Stimulated activated effector memory CD8-positive, alpha-beta T cell treated with anti-CD3 and anti-CD28 coated beads, Interleukin-12 subunit alpha, Interleukin-12 subunit beta, amount 100 ng/mL, for 72 hours (primary cell): ENCODE measurements at places on chromosomes 16 and 17.

DNA sequence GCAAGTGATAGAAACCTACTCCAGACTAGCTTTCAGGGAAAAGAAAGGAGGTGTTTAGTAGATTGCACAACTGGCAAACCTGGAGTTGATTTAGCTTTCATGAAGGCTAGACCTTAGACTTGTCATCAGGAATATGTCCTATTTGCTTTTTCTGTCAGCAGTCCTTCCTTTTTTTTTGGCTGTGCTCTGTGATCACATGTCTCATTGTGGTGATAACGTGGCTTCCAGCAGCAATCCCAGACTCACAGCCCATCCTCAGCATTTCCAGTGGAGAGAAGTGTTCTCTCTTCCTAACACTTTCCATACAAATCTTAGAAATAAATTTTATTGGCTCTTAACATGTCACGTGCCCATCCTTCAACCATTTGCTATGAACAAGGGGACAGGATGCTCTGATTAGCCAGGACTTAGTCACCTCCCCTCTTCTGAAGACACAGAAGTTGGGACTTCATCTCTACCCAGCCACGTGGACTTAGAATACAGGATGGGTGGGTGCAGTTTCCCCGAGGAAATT is 74.7 kb downstream of the CDH13 start:
- no peak for DNase-seq

DNA sequence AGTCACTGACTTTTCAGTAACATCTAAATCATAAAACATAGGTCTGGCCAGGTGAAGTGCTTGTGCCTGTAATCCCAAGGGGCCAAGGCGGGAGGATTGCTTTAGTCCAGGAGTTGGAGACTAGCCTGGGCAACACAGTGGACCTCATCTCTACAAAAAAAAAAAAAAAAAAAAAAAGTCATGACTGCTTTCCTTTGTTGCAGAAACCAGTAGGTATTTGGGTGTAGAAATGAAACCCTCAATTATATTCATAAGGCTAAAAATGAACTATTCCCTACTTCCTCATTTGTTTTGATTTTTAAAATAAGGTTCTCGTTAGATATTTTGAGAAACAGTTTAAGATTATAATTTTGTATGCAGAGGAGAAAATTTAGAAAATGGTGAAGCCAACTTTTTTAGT is 26.0 kb downstream of the PITPNC1 start:
- no peak for DNase-seq

- no peak for DNase-seq
Observed at GRCh38 chr16:53064081-53064578, 9.3 kb downstream of the CHD9 start.

DNA sequence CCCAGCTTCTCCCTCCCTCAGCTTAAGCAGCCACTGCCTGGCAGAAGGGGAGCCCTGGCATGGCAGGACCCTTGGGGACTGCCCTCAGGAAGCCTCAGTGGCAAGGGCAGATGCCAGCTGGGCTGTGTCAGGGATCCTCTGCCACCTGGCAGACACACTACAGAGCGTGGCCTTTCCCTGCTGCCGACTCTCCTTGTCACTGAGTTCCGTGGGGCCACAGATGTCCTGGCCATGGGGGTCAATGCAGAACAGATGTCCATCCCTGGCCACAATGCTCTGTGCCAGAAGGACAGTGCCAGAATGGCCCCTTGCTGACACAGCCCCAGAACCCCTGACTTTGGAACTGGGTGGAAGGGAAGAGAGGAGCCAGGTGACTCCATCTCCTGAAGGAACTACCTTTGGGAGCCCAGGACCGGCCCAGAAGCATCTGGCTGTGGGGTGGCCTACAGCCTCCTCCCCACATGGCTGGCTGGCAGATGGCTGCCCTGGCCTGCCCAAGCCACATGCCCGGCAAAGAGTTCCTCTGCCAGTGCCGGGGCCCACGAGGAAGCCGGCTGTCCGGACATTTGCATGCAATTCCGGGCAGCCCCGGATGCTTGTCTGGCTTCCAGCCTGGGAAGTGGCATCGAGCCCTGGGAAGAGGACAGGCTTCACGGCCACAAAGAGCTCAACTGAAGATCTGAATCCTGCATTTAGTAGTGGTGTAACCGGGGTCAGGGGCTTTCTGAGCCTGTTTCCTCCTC is 24.1 kb downstream of the NPTX1 start:
- DNase-seq: no peak

GRCh38 chr17:7587420-7588151 is 2.3 kb downstream of the SOX15 start:
- DNase-seq: no peak

GRCh38 chr17:57959929-57960328 is 4.7 kb upstream of the CUEDC1 start:
- DNase-seq: no peak

DNA sequence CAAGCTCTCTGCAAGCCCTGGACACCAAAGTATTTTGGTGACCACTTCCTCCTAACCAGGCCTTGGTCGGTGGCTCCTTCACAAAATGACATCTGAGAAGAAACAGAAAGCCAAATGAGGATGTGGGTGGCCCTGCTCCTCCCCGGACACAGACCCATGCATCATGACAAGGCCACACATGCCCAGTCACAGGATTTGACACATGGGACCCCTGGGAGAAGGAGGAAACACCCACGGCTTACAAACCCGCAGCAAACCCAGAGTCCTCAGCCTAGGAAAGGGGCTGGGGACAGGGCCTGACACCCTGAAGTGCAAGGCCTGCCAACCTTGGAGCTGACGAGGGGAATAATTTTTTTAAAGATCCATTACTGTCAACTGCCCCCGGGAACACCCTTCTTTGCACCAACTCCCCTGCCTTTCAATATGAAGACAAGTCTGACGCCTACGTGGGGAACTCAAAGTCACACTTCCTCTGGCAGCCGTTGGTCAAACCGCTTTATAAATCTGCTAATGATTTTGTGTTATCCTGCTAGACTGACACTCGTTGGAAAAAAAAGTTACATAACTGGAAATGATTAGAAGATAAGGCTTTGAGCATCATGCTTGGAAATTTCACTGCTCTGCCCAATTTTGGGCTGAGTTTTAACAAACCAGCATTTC is 41.3 kb downstream of the GAS7 start:
- DNase-seq: peak; percentile 56

GRCh38 chr17:82305727-82306300 is 11.6 kb downstream of the CD7 start:
- no peak for DNase-seq

DNA sequence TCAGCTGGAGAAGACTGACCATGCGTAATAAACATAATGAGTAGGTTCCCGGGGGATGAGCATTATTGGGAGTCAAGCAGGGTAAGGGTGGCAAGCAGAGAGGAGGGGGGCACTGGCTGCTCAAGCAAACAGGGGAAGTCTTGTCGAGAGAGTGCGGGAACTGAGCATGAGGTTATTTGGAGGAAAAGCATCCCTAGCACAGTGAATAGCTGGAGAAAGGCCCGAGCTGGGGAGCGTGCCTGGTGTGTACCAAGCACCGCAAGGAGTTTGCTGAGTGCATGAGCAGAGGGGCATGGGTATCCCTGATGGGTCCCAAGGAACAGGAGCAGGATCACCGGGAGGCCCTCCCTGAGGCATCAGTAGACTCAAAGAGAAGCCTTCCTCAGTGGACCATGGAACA is 17.2 kb downstream of the CYTH1 start:
- no peak for DNase-seq

GRCh38 chr17:65794572-65794971 is 233.1 kb upstream of the AXIN2 start:
- DNase-seq: no peak

GRCh38 chr17:2815781-2816185 is 19.5 kb downstream of the RAP1GAP2 start:
- no peak for DNase-seq

GRCh38 chr16:4322121-4323052 is 6.5 kb downstream of the GLIS2 start:
- no peak for DNase-seq

- no peak for DNase-seq
Observed at GRCh38 chr16:51849715-51850114, 697.2 kb downstream of the TOX3 start.

DNA sequence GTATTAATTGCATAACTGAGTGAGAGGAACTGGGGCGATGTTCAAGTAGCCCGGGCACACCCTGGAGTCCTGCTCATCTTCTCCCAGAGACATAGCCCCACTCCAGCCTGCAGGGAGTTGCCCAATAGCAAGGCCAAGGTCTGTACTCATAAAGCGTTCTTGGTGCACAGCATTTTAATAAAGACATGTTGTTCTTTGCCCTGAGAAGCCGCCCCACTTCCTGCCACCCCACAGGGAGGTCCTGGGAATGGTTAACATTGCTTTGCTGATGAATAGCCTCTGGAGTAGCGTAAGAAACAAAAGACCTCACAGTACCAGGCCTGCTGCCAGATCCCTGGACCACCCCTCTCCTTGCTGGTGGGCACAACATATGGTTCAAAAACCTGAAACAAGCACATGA is 21.6 kb upstream of the CDH1 start:
- no peak for DNase-seq

DNA sequence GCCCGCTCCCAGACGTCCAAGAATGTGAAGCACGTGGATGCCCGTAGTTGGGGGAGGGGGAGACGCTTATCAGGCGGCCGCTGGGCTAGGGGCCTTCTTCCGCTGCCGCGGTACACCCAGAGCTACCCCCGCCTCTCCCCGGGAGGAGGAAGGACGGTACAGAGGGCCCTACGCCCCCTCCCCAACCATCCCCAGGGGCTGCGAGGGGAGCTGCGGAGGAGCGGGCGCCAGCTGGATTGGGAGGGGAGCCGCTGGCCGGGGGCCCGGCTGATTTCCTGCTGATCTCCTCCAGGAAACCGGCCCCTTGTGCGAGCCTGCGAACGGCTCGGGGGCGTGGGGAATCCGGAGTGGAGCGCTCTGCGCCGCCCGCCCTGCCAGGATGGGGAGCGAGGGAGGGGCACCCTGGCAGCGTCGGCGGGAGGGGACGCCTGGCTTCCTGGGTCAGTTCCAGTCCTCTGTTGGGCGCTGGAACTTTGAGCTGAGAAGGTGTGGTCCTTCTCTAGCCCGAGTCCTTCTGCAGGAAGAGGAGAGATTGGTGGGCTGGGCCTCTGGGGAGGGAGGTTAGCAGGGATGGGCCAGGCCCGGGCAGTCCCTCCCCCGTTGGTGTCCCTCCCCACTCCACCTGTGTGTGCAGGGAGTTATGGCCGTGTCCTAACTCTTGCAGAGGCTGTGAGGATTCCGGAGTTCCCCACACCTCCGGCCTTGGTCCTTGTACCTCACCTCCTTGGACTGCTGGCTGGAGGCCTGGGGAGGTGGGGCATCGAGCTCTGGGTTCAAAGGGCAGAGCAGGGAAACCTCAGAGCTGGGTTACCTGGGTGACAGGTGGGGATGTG is 19.2 kb downstream of the GJD3 start:
- no peak for DNase-seq

GRCh38 chr17:56880133-56880532 is 33.7 kb downstream of the TRIM25 start:
- DNase-seq: no peak

DNA sequence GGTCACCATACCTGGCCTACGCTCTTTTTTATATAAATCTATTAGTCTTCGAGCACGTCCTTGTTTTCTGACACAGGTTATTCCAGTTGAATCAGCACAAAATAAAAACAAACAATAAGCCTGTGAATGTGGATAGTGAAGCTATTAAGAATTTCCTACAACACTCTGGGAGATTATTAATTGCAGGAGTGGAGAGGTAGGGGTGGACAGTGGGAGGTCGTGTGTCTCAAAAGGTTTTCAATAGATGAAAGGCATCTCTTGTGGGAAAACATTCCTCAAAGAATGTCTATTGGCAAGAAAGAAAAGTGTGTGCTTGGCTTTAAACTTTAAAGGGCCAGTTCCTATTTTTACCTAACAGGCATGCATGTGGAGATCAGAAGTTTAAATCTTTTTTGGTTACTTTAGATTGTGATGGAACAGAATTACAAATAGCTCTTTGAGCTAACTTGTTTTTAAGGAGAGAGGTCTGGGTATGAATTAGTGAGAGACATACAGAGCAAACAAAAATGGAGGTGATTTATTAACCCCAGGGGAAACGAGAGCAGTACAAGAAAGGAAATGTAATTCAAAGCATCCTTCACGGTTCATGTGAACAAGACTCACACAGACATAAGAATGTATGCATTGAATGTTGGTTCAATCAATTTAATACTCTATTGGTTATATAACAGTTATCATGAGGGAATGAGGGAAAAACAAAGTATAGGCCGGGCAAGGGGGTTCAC is 9.0 kb downstream of the SMYD4 start:
- DNase-seq: no peak

GRCh38 chr17:31530391-31530985 is 139.0 kb downstream of the RAB11FIP4 start:
- no peak for DNase-seq

DNA sequence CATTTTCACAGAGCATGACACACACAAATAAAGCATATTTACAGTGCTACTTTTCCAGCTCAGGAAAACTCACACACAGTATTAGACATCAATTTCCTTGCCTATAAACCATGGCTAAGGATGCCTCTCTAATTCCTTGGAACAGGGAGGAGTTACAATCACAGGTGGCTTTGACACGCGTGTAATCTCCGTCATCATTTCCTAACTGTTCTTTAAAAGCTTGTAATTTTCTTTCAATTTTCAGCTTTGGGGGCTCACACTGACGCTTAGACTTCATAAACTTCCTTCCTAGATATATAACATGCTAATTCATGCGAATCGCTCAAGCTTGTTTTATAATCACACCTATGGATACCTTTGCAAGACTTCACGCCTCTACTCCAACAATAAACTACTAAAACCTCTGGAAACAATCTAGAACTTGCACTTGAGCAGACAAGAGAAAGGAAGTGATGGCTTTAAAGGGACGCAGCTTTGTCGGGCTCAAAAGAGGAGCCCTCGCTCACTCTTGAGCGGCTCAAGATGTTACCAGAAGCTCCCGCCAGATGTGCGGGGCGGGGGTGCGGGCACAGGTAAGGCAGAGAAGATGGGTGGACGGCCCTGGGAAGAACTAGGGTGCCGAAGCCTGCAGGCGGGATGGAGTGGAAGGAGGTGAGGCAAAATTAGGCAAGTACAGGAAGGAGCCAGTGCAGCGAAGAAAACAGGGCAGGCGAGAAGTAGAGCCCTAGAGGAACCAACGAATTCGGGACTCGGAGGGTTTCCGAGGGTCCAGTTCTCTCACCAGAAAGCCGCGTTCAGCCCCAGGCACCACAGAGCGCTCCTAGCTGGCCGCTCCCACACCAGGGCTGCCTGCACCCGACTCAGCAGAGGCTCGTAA is 631 bp downstream of the RETREG3 start:
- no peak for DNase-seq

DNA sequence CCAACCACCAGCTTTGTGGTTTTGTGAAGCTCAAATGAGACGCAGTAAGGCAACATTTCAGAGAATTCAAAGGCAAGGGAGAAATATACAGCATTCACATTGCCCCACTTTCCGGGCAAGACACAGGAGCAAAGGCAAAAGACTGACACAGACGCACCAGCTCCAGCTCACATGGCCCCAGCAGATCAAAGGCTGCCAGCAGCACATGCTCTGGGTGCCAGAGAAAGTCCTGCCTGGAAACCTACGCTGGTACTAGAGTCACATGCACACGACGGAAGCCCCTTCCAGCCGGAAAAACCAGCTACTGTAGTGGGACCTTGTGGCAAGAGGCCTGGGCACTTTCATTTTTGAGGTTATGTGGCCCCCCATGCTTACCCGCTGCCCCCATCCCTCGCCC is 50.1 kb downstream of the GTF3C1 start:
- DNase-seq: no peak

- DNase-seq: no peak
Observed at GRCh38 chr17:4735876-4736651, 3.6 kb upstream of the ZMYND15 start.

GRCh38 chr17:61456688-61457225 is 4.5 kb downstream of the TBX4 start:
- DNase-seq: no peak

- no peak for DNase-seq
Observed at GRCh38 chr17:78146881-78147280, 696 bp downstream of the C17orf99 start.
